ENCODE measurements at places on chromosomes 7 and 10.

DNA sequence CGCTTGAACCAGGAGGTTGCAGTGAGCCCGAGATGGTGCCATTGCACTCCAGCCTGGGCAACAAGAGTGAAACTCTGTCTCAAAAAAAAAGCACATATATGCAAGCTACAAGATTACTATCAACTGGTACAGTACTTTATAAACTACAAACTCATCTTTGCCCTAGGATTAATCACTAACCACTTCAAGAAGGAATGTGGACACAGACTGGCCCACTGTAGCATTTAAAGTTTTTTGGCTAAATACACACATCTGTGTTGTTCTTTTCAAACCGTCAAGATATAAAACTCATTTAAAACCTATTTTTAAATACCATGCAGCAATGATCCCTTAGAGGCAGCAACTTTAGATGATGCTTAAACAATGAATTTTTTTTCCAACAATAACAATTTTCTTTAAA lies 205.4 kb downstream of the IMMP2L start:
- DNase-seq = no peak

GRCh38 chr10:131396121-131397050 lies 84.9 kb upstream of the TCERG1L start:
- DNase-seq = no peak

DNA sequence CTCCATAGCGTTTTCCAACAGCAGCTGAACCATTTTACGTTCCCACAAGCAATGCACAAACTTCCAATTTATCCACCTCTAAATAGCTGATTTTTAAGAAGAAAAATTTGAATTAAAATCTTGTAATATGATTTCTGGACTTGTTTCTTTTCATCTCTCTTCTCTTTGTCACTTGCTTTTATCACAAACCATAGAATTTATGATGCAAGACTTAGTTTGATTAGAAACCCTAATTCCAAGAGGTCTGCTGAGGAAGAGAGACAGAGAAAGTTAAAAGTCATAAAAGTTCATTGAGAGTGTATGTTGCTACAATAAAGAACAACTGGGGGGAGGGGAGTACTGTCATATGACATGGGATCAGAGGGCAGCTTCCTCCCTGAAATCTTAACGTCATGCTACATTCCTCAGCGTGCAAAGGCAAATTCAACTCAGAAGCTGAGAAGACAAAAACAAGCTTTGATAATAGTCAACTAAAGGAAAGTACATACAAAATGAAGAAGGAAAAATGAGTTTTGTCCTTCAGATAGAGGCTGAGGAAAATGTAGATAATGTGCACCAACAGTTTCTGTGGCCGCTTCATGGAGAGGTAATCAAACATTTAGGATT lies 18.4 kb upstream of the CUBN start:
- no peak for DNase-seq

DNA sequence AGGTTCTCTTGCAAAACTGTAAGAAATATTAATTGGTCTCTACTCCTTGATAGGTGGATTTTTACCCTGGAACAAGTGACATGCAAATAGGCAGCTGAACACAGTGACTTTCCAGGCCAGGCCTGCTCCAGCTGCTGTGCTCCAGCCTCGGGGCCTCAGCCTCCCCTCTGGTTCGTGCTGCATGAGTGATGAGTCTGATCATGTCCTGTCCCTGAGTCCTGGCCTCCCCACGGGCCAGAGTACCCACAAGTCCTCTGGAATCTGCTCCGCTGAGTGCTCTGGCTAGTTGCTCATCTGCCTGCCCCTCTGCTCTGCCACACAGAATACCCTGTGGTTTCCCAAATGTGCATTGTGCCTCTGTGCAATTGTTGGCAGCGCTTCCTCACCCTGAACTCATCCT lies 80.1 kb upstream of the PDZD8 start:
- DNase-seq = no peak

GRCh38 chr10:102773986-102774385 lies 30.2 kb downstream of the WBP1L start:
- no peak for DNase-seq

GRCh38 chr7:158343936-158344455 lies 243.6 kb downstream of the PTPRN2 start:
- DNase-seq = no peak

DNA sequence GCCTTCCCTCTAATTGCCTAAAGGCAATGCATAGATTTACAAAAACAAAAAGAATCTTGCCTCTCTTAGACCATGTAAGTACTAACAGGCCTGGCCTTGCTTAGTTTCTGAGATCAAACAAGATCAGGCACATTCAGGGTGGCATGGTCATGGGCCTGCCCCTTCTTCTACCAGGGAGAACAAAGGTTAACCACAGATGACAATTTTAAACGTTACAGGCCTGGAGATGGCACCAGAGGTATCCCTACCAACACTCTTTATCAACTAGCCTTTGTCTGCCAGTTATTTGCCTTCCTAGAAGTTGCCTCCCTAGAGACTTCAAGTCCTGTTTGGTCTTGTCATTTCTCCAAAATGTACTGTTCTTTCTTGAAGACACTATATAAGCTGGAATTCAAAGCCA lies 252.6 kb downstream of the DOCK4 start:
- no peak for DNase-seq

DNA sequence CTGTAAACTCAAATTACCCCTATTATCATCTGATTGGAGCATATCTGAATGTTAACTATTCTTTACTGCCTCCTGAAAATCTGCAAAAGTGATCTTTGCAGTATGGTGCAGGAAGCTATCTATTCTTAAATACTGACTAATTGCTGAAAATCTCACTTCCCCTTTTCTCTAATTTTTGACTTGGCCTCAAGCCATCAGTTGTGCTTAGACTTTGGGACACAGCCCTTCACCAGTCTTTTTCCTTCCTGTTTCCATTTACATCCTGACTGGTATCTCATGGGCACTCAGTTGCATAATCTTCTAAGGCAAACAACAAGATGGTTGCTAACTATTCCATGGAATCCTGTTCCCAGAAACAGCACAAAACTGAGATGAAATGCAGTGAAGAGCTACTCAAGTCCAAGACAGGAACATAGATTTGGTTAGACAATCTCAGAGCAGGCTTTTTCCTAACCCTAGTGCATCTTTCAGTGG lies 228.5 kb downstream of the SORCS1 start:
- DNase-seq = no peak

- no peak for DNase-seq
Measured at GRCh38 chr10:86376403-86376802, 9.8 kb upstream of the GRID1 start.

GRCh38 chr10:48361176-48361575 lies 54.7 kb downstream of the MAPK8 start:
- no peak for DNase-seq

- no peak for DNase-seq
Measured at GRCh38 chr7:27244488-27245123, 2.0 kb downstream of the EVX1 start.

GRCh38 chr7:74174606-74175082 lies 488 bp downstream of the EIF4H start:
- peak; percentile 18 for DNase-seq

- no peak for DNase-seq
Measured at GRCh38 chr7:149248777-149249176, 9.3 kb downstream of the ZNF212 start.

GRCh38 chr7:28483112-28483511 lies 70.8 kb downstream of the CREB5 start:
- DNase-seq = no peak

DNA sequence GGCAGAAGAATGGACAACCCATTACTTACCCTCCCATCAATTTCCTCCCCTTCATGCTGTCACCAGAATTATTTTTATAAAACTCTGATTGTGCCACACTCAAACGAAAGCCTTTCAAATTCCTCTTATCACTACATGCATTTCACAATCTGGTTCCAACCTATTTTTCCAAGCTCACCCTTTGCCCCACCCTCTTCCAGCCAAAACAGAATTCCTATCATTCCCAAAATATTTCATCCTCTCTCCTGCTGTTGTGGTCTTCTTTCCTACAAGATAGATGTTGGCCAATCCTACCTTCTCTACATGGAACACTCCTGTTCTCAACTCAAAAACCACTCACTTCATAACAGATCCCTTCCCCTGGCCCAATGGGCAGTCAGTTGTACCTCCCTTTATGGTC lies 111.5 kb downstream of the ELAPOR2 start:
- DNase-seq = no peak

DNA sequence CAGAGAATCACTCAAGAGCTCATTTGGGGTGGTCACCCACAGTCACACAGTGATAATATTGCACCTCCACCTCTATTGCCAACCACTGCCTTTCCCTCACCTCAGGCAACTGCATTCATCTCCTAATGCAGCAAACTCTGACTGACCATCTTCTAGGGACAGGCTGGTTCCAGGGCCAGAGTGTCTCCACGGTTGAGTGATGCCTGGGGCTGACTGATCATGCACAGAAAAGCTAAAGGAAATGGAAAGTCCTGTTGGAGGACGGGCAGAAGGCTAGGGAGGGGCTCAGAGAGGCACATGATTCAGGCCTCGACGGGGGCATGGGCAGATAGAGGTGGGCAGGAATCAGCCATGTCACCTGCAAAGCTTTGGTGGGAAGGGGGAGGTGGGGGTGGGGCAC lies 127.1 kb upstream of the TNS3 start:
- no peak for DNase-seq

DNA sequence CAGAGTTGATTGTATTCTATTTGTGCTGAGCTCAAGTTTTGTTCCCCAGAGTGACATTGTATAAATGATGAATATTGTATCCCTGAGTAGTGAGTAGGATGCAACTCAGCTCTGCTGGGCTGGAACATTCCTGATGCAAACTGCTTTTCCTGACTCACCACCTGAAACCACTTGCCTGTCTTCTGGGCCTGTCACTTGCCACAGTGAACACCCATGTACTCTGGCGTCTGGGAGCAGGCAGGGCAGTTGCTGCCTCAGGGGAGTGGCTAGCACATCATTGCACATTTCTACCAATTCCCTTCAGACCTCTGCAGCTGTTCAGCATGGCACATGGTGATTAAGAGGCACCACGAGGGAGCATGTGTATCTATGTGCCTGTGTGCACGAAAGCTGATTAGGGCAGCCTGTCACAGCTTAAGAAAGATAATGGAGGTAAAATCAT lies 157.3 kb downstream of the SND1 start:
- DNase-seq = no peak

GRCh38 chr10:8665322-8665721 lies 610.8 kb downstream of the GATA3 start:
- DNase-seq = no peak

DNA sequence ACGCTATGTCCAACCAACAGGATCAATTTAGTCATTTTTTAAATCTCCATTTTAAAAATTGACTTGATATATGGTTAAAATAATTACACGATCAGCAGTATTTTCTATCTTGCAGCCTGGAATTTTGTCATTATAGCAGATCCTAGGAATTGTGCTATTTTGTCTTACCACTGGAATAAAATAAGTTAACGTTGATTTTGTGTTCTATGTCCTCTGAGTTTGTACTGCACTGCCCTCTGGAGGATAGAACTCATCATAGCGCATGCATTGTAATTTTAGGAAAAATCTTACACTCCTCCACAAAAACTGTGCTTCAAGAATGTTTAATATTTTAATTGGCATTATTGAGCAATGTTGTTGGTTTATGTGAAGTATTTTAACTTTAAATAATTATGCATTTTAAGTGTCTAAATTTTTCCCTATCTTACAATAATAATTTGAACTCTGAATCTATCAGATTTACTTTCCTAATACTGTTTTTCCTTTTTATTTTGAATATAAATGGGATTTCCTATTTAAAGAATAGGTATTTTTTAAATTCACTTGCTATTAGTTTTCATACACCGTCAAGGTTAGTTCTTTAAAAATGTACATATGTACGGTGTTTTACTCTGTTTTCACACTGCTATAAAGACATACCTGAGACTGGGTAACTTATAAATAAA lies 220.1 kb downstream of the PPP1R3A start:
- no peak for DNase-seq

DNA sequence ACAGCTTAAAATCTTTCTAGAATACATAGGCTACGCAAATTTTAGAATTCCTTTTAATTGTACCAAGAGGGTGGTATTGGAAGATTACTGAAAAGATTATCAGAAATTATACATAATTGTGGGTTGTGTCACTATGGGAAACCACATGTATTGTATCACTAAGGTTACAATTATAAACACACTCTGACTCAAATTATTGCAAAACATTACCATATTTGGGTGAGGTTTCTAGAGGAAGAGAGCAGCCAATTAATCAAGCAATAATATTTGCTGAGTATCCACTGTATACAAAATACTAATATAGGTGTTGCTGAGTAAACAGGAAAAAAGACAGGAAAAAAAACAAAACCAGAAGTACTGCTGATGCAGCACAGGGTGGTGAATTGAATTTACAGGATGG lies 3.1 kb upstream of the CAPZA2 start:
- no peak for DNase-seq

DNA sequence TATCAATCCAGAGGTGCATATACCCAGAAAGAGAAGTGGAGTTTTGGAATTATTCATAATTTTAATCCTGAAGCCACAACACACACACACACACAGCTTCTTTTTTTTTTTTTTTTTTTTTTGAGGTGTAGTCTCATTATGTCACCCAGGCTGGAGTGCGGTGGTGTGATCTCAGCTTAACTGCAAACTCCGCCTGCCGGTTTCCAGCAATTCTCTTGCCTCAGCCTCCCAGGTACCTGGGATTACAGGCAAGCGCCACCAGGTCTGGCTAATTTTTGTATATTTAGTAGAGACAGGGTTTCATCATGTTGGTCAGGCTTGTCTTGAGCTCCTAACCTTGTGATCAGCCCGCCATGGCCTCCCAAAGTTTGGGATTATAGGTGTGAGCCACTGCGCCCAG lies 35.4 kb downstream of the TET1 start:
- DNase-seq = no peak

DNA sequence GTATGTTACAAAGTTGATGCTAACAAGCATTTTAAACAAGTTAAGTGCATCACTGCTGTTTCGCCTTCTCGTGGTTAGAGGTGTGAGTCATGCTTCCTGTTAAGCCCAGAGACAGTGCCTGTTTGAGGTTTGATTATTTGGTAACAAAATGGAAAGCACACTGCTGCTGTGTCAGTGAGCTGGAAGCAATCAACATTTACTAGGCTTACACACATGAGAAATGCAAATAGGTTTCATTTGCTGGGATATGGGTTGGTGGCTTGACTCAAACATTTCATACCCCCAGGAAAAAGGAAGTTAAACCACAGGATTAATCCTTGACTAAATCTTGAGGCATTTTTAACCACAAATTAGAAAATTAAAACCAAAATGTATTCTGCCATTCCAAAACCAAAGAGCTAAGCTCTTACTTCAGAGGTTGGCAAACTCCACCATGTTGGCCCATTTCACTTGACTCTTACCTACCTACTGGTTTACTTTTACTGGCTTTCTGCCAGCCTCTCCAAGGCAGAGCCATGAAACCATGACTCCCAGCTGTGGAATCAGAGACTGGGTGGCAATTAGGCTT lies 139.2 kb downstream of the ETV1 start:
- peak; percentile 33 for DNase-seq

DNA sequence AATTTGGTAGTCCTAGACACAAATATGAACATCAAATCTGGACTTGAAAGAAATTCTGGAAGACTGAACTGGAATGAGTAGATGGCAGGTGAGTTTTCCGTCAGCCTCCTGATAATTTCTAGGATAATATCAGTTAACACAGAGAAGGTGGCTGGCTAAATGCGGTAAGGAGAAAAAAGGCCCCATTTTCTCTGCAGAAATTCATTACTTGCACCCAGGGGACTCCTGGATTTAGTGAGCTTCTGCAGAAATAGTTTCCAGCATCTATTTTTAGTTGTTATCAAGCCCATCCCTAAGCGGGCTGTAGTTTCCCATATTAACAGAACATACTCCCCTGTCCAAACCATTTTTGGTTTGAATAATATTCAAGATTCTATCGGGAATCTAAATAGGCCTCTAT lies 181.9 kb upstream of the TCERG1L start:
- no peak for DNase-seq

GRCh38 chr7:102407910-102408309 lies 11.7 kb downstream of the PRKRIP1 start:
- DNase-seq = no peak
